ENCODE measurements at places on chromosomes 3 and 15.

GRCh38 chr15:55532944-55533343 lies 24.9 kb upstream of the DNAAF4 start:
- no peak for DNase-seq

GRCh38 chr3:170476291-170476690 lies 57.6 kb downstream of the CLDN11 start:
- DNase-seq: no peak

DNA sequence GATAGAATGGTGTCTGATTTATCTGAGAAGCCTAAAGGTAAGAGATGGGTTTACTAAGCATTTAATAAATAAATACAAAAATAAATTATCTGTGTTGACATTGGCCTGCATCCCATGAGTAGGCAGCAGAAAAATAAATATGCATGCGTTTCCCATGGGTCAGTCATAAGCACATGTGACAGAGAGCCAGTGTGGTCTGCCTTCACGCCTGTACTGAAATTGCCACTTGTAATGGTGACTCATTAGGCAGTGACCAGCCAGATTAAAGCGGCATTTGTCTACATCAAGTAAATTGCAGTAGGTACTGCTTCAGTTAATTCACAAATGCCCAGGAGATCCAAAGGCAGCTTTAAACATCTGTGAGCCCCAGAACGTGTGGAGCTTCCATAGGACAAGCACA lies 399.6 kb downstream of the NAALADL2 start:
- DNase-seq: no peak

DNA sequence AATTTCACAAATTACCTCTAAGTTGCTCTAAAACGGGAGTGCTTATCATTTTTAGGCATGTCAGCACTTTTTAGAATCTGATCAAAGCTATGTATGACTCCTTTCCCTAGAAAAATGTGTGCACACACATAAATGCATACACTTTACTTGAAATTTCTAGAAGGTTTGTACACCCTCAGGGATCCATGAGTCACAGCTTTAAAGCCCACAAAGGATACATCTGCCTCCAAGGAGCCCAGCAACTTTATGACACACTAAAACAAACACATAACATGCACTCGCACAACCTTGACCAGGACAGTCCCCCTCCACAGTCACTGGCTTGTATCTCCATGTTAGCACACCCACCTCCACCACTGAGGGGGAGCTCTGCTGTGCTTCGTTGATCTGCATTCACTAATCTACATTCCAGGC lies 722.0 kb upstream of the CFAP20DC start:
- DNase-seq: no peak

DNA sequence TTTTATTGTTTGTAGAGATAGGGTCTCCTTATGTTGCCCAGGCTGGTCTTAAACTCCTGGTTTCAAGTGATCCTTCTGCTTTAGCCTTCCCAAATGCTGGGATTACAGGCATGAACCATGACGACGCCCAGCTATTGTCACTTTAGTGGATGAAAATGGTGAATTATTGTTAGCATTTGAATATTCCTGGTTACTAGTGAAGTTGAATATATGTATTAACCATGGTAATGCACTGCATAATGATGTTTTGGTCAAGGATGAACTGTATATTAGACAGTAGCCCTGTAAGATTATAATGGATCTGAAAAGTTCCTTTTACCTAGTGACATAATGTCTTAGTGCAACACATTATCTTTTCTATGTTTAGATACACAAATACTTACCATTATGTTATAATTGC lies 50.4 kb upstream of the KCNAB1 start:
- DNase-seq: no peak

DNA sequence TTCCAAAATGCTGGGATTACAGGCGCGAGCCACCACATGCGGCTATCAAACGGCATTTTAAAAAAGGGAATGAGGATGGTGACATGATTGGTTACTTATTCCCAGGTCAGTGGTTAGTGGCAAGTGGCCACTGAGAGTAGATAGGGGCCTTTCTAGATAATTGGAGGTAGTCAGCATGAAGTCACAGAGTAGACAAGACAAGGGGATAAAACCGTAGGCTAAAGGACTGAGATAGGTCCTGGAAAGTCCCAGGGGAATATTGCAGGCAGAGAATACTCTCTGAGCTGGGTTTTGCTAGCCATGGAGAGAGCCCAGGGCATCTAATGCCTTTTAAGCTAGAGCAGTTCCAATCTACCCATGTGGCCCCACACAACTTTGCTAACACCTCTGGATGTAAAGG lies 52.2 kb downstream of the KCNAB1 start:
- DNase-seq: no peak

- no peak for DNase-seq
Observed at GRCh38 chr3:6608843-6609242, 252.1 kb upstream of the GRM7 start.

GRCh38 chr15:81038975-81039607 lies 38.4 kb downstream of the TLNRD1 start:
- DNase-seq: peak; percentile 35

GRCh38 chr3:133962849-133963248 lies 66.9 kb downstream of the SLCO2A1 start:
- DNase-seq: no peak

DNA sequence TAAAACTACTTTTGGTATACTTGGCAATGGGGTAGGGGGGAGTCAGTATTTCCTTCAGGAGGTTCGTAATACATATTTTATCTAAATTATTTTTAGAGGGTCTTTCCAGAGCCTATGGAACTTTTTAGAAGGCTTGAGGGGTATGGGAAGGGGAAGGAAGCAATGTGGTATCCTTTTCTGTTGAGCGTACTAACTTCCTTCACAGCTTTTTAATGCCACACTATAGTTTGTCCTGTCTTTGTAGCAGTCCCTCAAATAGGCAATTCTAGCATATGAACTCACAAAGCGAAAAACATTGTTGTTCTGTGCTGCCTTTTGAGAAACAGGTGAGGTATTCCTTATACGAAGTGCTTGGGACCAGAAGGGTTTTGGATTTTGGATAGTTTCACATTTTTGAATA lies 22.3 kb upstream of the P2RY13 start:
- no peak for DNase-seq

GRCh38 chr15:40469776-40470390 lies 901 bp upstream of the CHST14 start:
- DNase-seq: no peak

- no peak for DNase-seq
Observed at GRCh38 chr3:169591159-169591951, 72.2 kb downstream of the MECOM start.

DNA sequence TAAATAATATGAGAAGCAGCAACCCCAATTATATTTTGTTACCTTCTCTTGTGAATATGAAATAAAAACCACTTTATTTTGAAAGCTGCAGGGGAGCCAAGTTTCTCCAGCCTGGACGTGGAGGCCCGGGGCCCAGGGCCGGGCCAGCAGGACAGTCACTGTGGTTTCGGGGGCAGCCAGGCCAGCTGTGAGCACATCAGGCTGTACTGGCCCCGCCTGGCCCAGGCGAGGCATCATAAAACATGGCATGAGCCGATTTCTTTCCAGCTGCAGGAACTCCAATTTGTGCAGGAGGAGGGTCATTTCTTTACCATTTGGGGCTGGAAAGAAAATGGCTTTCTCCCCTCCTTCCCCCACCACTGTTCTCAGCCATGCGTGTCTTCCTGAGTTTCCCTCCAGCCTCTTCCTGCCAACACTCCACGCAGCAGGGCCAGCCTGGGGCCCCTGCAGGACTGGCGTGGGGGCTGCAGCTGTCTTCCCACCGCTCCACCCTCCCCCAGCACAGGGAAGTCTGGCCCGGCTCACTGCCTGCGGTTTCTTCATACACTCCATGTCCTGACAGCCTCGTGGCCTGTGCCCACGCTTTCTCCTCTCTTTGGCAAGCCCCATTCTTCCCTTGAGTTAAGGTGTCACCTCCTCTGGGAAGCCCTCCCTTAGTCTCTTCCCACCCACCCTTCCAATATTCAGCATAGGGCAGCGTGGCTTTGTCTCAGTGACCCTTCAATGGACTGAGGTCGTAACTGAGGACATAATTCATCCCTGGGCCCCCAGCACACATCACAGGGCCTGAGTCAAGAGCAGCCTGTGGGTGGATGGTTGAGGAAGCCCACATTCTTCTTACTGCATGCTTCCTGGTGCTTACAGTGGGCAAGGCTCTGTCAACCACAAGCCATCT lies 135.8 kb downstream of the CHSY1 start:
- no peak for DNase-seq

DNA sequence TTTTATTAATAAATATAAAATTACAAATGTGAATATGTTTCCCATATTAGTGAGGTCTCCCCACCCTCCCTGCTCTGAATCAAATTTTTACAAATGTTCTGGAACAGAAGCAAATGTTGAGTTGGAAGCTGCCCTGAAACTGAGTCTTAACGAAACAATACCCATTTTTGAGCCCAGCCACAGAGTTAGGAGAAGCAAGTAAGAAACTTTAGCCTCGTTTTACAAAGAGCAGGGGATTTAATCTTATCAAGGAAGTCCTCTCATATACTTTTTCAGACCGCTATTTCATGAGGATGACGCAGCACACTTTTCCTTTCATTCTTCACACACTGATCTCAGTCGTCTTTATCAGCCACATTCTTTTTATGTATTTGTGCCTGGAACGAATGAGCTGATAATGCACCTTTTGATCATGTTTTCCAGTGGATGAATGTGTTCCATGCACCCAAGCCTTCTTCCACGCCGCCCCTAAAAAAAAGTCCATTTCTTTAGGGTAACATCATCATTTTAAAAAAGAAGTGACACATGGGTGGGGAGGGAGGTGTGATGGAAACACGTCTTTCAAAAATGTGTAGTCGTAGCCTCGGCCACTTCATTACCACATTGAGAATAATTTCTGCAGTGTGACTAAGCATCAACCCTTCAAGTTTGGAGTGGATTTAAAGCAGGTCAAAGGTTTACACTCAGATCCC lies 48.1 kb downstream of the SETMAR start:
- DNase-seq: no peak

DNA sequence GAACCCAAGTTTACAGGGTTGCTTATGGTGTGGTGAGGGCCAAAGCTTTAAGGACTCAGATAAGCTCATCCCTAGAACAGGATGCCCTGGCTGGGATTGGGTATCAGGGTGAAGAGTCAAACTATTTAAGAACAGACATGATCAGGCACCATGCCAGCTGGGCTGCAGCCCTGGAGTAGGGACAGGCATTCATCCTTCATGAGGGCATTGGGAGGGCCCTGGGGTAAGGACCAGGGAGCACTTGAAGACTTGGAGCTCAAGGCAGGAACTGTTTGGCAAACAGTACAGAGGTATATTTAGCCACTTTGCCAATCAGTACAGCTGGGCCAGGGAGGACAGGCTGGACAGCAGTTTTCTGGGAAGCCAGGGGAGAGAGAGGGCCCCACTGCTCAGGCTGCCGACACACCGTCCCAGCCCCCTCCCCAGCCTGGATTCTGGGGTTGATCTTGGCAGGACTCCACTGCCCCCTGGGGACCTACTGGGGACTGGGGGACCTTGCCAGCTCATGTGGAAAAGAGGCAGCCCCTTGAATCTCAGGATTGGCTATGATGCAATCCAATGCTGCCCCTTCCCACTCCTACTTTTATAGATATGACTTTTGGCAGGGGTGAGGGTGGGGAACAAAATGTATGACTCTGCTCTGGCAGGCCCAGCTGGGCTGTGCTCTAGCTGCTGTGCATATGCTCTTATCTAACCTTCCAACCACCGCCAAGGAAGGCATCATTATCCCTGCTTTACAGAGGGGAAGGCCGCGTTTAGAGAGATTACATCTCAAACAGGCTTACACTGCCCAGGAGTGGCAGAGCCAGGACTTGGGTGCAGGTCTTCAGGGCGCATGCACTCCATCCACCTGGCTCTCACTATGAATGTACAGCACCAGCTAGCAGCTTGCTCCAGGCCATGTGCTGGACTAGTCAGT lies 2.3 kb downstream of the PLA2G4E start:
- no peak for DNase-seq

DNA sequence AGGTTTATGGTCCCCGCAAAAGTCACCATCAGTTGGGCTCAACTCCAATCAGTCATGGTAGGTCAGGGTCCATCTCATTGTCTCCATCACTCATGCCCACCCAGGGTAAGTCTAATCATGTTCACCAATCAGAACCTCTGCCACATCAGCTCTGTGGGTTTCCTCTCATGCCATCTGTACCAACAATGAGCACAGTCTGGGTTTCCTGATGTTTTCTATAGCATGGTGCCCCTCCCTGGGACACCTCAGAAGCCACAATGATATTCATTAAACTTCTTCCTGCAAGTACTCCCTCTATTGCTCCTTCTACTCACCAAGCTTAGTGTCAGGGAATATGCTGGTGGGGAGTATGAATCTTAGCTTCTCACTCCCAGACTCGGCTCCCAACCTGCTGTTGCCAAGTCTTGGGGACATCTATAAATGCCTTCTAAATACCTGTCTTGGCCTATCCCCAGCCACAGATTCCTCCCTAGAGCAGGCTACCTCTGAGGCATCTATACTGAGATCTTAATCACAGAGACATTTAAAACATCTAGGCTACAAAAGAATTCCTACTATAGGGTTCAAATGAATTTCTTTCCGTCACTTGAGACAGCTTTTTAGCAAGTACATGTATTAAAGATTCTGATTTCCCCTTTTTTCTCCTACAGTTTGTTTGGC lies 5.0 kb upstream of the CCR2 start:
- no peak for DNase-seq

GRCh38 chr3:46537316-46537715 lies 28.8 kb downstream of the LRRC2 start:
- DNase-seq: no peak

DNA sequence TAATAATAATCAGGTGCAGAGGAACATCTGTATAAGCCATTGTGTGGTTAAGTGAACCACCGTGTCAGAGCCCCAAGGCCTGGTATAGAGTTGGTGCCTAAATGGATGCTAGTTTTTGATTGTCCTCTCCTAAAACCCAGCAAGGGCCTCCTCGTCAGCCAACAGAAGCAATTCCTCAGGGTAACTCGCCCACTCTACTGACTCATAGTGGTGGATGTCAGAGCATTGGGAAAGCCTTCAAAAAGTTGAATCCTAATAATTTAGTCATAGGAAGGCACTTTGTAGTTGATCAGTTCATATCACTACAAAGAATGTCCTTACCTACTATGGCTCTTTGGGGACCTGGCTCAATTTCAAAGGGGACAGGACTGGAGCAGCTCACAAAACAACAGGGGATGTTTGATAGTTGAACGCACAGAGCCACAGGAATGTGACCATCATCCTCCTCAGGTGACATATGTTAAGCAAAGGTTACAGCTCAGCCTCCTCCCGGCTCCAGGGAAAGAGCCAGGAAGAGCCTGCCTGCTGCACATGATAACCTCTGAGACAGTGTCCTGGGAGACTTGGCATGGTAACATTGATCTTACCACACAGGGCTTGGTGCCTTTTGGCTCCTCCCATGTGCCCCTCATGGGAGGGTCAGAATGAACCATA lies 338.7 kb downstream of the CLSTN2 start:
- DNase-seq: no peak

GRCh38 chr3:51710631-51711351 lies 3.9 kb downstream of the GRM2 start:
- no peak for DNase-seq

- DNase-seq: no peak
Observed at GRCh38 chr15:57235873-57236272, 140.4 kb upstream of the CGNL1 start.

Data from bone marrow (tissue), 2 donors.